ENCODE measurements at places on chromosomes 11 and 22.

DNA sequence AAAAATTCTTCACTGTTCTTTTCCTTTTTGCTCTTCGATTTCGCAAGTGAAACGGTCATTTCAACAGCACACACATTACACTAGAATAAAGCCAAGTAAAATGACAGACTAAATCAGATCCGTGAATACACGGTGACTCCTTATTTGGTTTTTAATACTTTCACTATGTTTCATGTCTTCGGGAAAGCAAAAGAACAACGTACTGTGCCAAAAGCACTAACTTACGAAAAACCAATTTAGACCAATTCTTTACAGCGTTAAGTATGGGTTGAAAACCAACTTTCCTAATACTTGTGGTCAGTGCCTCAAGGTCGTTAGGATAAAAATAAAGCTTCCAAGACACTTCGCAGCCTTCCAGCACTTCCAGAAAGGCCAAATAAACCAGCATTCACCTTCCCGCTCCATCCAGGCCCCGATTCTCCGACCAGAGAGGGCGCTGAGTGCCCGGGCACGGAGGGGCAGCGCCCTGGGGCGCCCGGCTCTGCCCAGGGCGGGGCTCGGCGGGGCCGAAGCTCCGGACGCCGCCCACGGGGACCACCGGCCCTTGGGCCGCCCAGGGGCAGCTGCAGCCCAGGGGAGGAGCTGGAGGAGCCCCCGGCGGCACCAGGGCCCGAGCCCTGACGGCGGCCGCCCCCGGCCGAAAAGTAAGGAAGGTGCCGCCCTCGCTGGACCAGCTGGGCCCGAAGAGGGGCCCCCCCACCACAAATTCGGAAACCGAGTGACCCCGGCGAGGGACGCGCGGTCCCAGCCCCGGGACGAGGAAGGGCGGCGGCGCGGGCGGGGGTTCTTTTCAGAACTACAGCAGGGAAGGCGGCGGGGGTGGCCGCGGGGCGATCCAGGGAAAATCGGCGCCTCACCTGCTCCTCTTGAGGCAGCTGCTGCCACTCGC, 499 bp downstream of the ATL3 start:
- DNase-seq, result no peak

- no peak for DNase-seq
These were observed 37.9 kb downstream of the ALG9 start for GRCh38 chr11:111833524-111833923.

- DNase-seq, result no peak
These were observed 38.5 kb downstream of the CARD18 start for GRCh38 chr11:105100981-105101630.

- no peak for DNase-seq
These were observed 3.4 kb upstream of the RPS19BP1 start for GRCh38 chr22:39535831-39536449.

- DNase-seq, result no peak
These were observed at the start of gene OR4D9 for GRCh38 chr11:59510941-59511589. TSS of gene OR4D9 (plus strand) at chr11:59511539. CDS start at chr11:59514913, 3,374 bp downstream.

GRCh38 chr11:41379084-41379483, 80.4 kb downstream of the LRRC4C start:
- no peak for DNase-seq

DNA sequence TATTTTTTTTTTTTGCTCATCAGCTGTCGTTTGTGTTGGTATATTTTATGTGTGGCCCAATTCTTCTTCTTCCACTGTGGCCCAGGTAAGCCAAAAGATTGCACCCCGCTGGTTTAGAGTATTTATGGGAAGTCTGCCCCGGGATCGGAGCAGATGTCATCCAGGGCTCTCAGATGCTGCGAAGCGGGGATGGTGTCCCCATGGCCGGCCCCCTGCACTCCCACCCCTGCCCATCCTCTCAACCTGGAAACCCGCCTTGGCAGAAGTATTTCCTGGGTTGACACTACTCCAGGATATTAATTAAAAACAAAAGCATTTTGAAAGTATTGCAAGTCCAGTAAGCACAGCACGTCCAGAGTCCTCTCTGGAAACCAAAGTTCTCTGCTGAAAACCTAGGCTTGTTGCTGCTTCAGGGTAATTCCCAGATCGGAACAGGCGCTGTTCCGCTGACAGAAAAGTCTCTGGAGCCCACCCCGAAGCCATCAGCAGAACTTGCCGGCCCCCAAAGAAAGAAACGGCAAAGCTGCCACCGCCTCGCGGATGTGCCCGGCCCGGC, 833 bp downstream of the SCUBE2 start:
- no peak for DNase-seq

- no peak for DNase-seq
These were observed 42.2 kb downstream of the FLI1 start for GRCh38 chr11:128735935-128736605.

- no peak for DNase-seq
These were observed 18.8 kb downstream of the APOL2 start for GRCh38 chr22:36220451-36220921.

- DNase-seq, result no peak
These were observed 85.2 kb downstream of the CCDC81 start for GRCh38 chr11:86459682-86460460.

DNA sequence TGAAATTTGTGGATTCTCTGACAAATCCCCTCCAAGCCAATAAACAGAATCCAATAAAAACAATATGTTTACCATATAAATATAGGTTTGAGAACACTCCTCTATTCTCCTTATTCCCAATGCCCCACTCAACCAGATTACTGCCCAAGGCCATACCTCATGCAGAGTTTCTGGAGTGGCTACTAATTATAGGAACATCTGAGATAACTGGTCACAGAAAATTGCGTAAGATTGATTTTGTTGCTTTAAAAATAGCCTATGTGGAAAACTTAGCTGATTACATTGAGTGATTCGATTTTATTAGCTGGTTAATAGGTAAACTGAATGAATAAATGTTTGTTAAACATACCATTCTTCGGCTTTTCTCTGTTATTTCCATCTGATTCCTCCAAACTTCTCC, 48.0 kb downstream of the ME3 start:
- no peak for DNase-seq

DNA sequence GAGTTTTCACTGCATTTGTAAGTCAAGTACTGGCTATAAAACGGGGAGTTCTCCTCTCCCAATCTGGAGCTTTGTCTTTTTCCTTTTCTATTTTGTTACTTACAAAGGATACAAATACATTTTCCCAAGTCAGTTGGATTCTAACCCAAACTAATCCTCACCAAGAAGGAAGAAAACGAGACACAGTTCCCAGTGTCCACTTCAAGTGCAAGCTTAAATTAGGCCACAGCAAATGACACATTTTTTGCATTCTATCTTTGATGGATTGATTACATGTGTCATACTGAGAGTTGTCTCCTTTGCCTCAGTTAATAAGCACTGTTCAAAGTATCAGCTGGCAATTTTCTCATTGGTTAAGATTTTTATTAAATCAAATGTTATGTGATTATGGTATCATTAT, 296.7 kb upstream of the ANO5 start:
- DNase-seq, result no peak

- DNase-seq, result no peak
These were observed 29.4 kb downstream of the TCP11L1 start for GRCh38 chr11:33068611-33069340.

DNA sequence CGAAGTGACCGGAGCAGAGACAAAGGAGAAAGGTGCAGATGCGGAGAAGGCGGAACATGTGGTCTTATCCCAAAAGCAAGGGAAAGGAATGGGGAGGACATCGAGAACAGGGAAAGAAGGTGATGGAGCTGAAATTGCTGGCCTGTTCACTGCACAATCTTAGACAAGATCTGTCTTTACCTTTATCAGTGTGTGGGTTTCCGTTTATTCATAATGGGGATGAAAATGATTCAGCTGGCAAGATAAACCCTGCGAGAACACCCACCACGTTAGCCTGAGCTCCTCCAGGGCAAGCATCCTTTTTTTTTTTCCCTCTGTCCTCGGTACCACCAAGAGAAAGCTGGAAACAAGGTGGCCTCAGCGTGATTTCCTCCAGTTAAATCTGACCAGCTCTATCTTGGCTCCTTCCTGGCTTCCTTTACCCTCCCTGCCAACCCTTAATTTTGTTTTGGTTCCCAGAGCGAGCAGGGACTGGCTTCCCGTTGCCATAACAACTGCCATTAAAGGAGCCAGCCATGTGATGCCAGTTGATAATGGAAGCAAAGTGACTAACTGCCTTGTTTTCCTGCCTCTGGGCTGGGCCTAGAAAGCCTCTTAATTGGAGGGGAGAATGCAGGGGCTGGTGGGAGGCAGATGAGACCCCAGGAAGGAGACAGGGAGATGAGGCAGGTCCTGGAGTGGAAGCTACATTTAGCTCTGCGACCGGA, 4.2 kb downstream of the SGSM1 start:
- no peak for DNase-seq

GRCh38 chr11:6298605-6299004, 21.7 kb downstream of the CAVIN3 start:
- DNase-seq, result no peak

DNA sequence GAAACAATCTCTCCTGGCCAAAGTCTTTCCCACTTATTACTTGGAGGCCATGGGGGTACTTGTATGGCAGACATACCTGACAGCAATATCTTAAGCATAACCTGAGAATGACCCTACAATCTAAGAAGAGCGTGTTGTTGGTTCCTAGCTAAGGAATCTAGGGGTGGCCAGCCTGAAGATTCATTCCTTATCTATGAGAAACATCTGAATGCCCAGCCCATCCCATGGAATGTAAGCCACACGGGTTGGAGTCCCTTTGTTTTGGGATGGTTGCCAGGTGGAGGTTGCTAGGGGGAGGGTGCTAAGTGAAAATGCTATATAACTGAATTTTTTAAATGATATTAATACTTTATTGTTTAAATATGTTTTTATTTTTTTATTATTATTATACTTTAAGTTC, 725.0 kb downstream of the ETS1 start:
- no peak for DNase-seq

DNA sequence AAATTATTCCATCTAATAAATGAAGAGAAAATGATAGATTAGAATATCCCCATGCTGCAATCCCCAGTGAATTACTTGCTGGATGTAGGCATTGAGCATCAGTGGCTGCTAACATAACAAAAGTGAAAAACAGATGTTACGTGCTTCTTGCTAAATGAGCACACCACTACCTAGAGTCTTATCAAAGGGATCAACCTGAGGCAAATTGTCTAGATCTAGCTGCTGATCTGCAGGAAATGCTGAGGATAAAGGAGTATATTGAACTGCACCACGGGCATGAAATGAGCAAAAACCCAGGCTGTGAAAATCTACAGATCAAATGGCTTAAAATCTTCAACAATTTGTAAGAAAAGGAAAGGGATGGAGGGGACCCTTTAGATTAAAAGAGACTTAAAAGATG, 45.3 kb upstream of the SCUBE2 start:
- no peak for DNase-seq

DNA sequence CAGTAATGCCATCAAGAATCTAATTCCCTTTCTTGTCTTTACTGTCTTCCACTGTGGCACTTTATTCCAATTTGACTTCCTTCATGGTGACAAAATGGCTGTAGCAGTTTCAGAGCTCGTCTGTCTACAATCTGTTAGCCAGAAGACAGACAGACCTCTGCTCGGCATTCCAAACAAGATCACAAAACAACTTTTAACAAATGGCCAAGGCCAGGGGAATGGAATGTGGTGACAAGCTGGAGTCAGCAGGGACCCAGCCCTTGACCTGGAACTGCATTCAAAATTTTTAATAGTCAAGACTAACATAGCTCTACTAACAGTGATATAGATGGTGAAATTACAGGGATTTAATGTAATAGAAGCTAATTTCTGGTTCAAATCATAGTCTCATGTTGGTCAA, 637.2 kb downstream of the ETS1 start:
- no peak for DNase-seq

- DNase-seq, result no peak
These were observed 57.6 kb downstream of the FBXO7 start for GRCh38 chr22:32531931-32532819.

DNA sequence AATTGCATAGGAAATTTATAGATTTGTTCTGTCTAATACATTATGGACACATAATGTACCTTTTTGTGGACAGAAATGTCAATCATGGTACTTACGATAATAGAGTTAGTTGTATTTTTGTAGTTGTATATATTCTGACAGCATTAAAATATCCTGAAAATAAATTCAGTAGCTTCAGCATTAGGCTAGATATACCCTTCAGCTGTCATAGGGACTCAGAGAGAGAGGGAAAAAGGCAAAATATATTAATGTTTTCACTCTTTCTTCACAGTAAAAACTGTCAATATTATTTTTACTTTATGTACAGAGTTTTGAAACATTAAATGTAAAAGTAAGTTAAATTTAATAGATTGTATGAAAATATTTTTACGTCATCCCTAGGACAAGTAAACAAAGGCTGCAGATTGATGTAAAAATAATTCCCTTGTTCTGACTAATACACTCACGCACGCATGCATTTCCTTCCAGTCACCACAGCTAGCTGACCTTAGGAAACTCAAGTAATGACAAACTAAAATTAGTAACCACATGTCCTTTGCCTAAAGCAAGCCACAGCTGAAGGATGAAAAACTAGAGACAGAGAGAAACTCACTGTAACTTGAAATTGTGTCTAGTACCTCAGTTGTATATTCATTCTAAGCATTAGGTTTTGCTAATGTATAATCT, 104.7 kb upstream of the CARD18 start:
- no peak for DNase-seq

GRCh38 chr22:19037282-19038163, 84.7 kb downstream of the DGCR2 start:
- no peak for DNase-seq
